Renal cortical epithelial cell (primary cell): ENCODE measurements at places on chromosomes 7 and 10.

DNA sequence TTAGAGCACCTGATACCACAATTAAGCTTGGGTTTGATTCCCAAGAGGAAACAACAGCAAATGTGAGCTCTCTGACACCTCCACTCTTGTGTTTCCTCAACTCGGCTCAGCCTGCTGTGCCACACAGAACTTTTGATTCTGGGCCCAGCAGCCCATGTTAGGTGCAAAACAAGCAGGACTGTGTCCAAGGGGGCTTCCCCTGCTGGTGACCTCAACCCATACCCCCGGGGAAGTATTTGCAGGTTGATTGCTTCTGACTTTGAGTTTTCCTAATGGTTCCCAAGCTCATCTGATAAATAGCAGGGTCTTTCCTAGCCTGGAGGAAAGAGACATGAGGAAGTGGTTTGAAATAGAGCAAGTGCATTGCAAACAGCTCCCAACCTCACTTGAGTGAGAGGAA is 43.5 kb upstream of the ADAM12 start:
- DNase-seq, result no peak

GRCh38 chr7:141421306-141421705 is 129.9 kb upstream of the AGK start:
- no peak for DNase-seq

- DNase-seq, result no peak
Measured at GRCh38 chr7:898460-898854, 22.1 kb downstream of the GET4 start.

- no peak for DNase-seq
Measured at GRCh38 chr10:42780456-42780855, 2.1 kb upstream of the BMS1 start.

DNA sequence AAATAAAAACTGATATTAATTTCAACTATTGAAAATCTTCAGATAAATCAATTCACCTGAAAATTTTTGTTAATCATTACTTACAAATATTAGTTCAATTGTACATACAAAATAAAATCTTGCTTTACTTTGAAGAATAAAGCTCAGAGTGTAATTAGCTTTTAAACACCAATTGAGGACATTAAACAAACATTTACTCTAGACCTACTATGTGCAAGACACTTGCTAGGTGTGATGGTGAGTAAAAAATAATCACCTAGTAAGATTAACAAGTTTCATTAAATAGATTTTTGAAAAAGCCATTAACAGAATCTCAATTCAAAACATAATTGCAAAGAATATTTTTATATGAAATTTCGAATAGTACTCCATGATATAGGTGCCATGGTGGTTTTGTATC is 3.9 kb upstream of the MLLT10 start:
- no peak for DNase-seq
